Stimulated activated naive CD8-positive, alpha-beta T cell treated with anti-CD3 and anti-CD28 coated beads, Interleukin-15, Interleukin-2, amounts not matched to agents 100 U/mL and 50 U/mL, for 24 hours (primary cell): ENCODE measurements at places on chromosomes 2 and 18.

GRCh38 chr18:23826850-23827620 lies 137.8 kb downstream of the LAMA3 start:
- DNase-seq: no peak

DNA sequence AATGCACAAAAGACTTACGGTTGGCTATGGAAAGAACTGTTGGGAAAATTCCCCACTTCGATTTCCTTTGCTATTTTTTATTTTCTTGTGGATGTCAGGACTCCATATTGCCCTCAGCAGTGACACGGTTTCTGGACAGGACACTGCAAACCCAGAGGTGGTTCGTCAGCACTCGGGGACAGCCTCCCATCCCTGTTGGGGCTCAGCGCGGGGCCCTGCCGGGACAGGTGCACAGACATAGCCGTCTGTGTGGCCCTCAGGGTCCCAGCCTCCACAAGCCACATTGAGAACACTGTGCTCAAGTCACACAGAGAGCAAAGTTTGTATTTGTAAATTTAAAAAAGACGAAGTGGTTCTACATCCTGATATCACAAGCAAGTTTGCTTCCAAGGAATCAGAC lies 38.7 kb downstream of the MYT1L start:
- DNase-seq: no peak

- no peak for DNase-seq
Observed at GRCh38 chr2:176122683-176123410, at the start of gene HOXD9. Gene HOXD9 (plus strand): TSS chr2:176122719. CDS start chr2:176122769, 50 bp downstream.

GRCh38 chr2:44299635-44300034 lies 24.4 kb downstream of the SLC3A1 start:
- no peak for DNase-seq

- peak; percentile 26 for DNase-seq
Observed at GRCh38 chr18:32714571-32715148, 58.2 kb downstream of the KLHL14 start.
